Cortex of kidney (tissue), 1 donor: ENCODE measurements at places on chromosomes 13 and 19.

DNA sequence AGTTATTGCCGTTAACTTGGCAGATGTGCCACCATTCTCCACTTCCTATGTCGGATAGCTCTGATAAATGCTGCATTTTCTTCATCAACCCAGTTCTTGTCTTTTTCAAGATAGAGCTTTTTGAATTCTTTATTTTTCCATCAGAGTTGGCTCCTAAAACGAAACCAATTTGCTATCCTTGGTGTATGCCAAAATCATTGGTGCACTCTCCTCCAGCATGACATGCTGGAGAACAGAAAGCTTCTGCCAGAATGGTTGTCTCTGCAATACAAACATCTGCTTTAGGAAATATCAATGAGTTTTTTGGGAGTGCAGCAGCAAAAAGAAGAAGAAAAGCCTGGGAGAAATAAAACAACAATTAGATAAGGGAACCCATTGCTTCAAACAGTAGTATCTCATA, 124.2 kb downstream of the CDK8 start:
- no peak for DNase-seq

DNA sequence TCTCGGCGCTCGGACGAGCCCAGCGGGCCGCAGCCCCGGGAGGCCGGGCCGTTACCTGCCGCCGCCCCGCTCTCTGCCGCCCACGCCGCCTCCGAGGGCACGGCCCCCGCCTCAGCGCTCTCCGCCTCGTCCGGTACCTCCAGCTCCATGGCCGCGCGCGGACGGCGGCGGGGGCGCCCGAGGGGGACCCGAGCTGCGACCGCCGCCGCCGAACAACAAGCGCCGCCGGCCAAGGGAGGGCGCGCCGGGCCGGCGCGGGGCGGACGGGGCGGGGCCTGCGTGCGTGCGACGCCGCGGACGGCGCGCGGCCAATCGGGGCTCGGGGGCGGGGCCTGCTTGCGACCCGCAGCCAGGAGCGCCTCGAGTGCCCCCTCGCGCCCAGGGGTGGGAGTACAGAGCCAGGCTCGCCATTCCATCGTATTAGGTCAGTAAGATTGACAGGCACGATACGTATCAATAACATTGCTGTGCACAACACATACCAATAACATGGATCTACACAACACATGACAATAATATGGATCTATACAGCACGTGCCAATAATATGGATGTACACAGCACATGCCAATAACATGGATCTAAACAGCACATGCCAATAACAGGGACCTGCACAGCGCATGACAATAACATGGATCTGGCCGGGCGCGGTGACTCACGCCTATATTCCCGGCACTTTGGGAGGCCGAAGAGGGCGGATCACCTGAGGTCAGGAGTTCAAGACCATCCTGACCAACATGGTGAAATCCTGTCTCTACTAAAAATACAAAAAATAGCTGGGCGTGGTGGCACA, at the start of gene PIP5K1C:
Gene PIP5K1C, minus strand, starts transcription at position 227 of the 791 bp plus-strand sequence. Its CDS starts 78 bp downstream, at position 149.
- DNase-seq = no peak

DNA sequence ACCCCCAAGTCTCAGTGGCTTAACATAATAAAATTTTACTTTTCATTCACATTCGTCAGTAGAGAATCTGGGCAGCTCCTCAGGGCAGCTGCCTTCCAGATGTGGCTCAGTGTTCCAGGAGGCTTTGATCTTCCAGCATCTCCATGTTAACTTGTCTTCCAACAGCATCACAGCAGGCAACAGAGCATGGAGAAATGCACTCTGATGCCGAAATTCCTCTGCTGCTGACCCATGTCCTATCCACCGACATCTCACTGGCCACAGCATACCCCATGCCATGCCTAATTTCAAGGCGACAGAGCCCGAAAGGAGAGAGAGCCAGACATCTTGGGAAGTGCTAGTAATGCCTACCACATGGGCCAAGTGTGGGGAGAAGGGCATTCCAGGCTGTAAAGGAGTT, 64.9 kb upstream of the MEDAG start:
- no peak for DNase-seq

- no peak for DNase-seq
These were observed 3.0 kb upstream of the RASL11A start for GRCh38 chr13:27267596-27267995.

DNA sequence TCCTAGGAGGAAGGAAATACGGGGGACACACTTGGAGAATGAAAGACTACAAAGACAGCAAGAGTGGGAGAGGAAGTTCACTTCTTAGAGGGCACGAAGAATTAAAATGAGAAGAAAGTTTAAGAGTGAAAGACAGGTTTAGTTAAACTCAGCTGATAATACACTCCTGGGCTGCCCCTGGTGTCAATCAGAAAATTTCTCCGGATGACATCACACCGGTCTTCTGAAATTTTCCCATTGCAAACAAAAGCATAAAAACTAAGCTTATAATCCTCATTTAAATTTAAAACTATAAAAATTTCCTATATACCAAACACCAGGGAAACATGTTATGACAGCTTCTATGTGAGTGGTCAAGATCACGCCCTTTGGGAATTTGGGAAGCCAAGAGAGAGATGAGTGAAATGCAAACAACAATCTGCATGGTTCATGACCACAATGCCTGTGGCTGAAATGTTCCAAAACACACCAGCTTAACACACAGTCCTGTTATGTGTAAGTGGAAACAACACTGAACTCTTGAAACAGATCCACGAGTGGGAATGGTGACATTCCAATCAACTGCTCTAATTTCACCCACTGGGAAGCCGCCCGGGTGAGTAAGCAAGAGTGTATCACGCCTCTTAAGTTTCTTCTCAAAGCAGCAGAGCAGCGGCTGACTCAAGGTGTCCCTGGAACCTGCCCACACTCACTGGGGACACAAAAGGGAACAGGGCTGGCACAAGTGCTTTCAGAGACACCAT, 49.0 kb downstream of the BRD4 start:
- no peak for DNase-seq

- no peak for DNase-seq
These were observed 83.2 kb upstream of the IRS2 start for GRCh38 chr13:109869312-109870237.

DNA sequence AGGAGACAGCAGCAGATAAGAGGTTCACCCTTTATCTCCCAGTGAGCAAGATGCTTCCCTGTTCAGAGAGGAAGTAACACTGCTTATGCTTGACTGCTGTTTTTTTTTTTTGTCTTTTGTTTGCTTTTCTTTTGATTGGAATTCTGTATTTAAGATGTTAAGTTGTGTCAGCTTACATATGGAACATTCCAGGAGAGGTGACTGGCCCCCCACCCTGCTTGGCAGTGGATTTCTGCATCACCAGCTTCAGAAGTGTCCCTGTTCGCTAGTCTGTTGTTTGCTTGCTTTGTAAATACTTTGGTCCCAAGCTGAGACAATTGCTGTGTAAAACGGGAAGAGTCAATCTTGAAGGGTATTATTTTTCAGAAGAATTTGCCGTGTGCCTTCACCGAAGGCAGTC, 43.0 kb downstream of the IFT88 start:
- no peak for DNase-seq

DNA sequence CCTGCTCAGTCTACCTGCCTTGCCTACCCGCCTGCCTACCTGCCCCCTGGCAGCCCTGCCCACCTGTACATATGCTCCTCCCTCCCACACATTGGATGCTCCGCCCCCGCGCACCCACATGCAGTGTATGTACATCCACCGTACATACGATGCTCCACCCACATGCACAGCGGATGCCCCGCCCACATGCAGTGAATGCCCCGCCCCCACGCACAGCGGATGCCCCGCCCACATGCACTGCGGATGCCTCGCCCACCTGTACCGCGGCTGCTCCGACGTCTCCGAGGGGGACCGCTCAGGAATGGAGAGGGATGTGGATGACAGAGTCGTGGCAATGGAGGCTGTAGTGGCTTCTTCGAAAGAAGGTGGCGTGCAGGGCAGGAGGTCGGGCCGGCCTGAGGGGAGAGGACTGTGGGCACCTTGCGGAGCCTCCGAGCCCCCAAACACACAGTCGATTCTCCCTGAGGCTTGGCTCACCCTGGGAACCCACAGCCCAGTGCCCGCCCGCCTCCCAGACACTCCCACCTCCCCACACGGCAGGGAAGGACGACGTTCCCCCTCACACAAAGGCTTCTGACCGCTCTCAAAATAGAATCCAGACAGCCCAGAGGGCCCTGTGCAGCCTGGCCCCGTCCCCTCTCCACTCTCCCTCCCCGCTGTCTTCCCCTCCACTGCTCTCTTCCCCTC, 16.5 kb upstream of the CACTIN start:
- DNase-seq = no peak

- no peak for DNase-seq
These were observed at the start of gene ZNF418 for GRCh38 chr19:57934820-57935665. Gene ZNF418, minus strand, starts transcription at chr19:57935402. Its CDS starts 1,580 bp downstream, at chr19:57933822.

- no peak for DNase-seq
These were observed 161.0 kb downstream of the SLITRK6 start for GRCh38 chr13:85638265-85638664.

DNA sequence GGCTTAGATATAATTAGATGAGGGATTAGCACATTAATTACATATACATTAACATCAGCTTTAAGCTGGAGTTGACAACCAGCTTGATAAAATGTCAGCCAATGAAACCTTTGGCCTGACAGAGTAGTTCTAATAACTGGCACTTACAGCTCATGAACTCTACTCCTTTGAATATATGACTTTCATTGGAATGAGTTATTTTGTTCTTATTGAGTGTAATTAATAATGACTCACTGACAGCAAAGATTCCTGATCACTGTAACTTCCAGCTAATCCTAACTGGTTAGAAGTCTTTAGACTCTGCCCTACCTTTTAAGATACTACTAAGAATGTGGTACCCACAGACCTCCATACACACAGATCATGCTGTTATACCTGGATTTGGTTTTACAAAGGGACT, 41.0 kb downstream of the EFNB2 start:
- DNase-seq = no peak
